ENCODE measurements at places on chromosomes 12 and 14.

GRCh38 chr12:75712223-75712622 lies 200.8 kb upstream of the KRR1 start:
- no peak for DNase-seq

DNA sequence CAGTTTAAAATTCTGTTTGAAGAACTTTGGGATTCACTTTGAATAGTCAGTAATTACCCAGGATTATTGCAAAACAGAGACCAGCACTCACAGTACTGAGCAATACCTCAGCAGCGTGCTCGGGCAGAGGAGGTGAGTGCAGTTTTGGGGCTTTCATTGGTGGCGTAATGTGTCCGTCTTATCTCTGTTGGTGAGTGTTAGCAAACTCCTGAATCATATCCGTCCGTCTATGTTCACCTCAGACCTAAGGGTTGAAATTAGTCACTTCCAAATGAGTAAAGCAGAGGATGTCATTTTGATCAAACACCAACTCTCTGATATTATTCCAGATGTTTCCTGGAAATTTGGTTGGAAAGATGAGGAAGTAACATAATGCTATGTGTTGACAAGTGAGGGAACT lies 82.8 kb downstream of the BORCS5 start:
- DNase-seq: peak; percentile 10

DNA sequence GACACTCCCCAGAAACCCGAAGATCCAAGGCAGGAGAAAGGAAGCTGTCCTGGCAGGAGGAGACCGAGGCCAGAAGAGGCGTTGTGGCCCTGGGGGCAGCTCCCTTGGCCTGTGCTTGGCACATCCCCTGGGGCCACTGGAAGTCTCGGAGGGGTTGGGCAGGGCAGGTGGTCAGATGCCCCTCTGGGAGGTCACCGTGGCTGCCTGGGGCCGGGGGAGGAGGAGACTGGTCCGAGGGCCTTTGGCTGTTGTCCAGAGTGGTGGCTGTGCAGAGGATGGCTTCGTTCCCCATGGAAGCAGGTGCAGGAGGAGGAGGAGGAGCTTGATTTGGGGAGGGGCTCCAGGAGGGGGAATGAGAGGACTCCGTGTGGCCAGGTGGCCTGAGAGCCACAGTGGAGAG lies 3.3 kb upstream of the NUDT14 start:
- DNase-seq: no peak

GRCh38 chr12:100995771-100996170 lies 201.2 kb downstream of the ANO4 start:
- no peak for DNase-seq

GRCh38 chr14:91387169-91387835 lies 30.3 kb downstream of the CCDC88C start:
- DNase-seq: no peak

DNA sequence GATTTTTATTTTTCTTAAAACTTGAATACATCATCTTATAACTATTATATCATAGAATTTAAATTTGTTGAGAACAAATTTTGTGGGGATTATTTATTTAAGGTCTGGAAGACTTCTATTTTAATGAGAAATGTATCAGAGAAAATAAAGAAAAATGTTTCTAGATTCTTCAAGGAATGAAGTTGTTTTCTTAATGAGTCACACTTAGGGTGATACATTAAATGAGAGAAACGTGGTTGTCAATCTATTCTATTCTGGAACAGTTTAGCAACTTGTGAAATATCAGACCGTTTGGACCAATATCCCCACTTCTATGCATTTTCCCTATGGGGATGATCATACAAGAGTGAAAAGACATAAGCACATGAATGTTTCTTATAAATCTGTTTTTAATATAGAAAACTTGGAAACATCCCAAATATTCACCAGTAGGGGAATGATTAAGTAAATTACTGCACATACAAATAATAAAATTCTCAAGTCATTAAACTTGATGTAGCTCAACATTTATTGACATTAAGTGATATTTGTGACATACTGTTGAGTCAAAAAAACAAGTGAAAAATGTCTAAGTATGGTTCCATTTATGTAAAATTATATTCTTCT lies 88.5 kb downstream of the E2F7 start:
- DNase-seq: no peak

DNA sequence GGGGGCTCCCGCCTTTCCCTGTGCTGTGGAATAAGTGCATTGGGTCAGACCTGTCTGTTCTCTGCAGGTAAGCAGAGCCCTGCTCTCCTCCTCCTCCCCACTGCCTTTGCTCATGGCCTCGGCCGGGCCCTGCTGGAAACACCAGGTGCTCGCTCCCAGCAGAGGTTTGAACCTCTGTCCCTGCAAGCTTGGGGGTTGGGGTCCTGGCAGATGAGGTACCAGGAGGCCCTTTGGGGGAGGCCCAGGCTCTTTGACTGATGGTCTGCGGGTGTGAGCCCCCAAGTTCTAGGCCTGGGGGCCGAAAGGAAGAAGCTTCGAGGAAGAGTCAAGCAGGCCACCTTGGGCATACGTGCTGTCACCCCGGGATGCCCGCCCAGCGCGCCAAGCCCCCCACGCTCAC lies 22.1 kb upstream of the CEP170B start:
- DNase-seq: no peak

DNA sequence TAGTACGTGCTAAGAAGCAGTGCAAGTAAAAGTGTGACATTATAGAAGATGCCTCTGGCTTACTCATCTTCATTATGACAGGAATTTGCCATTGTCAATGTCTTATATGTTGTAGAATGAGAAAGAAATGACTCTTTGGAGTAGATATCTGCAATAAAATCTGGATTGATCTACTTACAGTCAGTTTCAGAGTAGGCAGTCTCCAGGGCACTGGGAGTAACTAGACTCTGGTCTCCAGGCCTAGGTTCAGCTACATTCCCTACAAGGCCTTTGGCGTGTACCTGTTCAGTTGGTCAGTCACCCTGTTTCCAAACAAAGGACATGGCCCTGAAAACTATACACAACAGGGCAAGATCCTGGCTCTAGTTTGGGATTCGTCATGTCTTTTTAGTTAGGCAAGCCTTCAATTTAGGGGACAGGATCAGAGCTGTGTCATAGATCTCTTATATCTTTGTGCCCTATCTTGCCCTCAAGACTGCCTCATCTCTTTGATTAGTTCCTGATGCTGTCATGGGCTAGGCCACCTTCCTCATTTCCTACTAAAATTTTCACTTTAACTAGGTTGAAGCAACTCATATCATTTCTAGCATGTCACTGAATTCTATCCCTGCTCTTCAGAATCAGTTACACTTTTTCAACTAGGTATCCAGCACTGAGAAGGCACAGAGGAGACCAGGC lies 410.0 kb downstream of the RAD51B start:
- DNase-seq: no peak

GRCh38 chr12:56001487-56002100 lies 4.5 kb downstream of the SUOX start:
- DNase-seq: no peak

- no peak for DNase-seq
Measured at GRCh38 chr14:75626863-75627262, 33.8 kb downstream of the ERG28 start.

- DNase-seq: peak; percentile 34
Measured at GRCh38 chr12:20368114-20368650, at the start of gene PDE3A. TSS of gene PDE3A (plus strand) at chr12:20368537. CDS start at chr12:20369285, 748 bp downstream.

GRCh38 chr14:50061664-50062437 lies 54.5 kb downstream of the VCPKMT start:
- DNase-seq: peak; percentile 22

DNA sequence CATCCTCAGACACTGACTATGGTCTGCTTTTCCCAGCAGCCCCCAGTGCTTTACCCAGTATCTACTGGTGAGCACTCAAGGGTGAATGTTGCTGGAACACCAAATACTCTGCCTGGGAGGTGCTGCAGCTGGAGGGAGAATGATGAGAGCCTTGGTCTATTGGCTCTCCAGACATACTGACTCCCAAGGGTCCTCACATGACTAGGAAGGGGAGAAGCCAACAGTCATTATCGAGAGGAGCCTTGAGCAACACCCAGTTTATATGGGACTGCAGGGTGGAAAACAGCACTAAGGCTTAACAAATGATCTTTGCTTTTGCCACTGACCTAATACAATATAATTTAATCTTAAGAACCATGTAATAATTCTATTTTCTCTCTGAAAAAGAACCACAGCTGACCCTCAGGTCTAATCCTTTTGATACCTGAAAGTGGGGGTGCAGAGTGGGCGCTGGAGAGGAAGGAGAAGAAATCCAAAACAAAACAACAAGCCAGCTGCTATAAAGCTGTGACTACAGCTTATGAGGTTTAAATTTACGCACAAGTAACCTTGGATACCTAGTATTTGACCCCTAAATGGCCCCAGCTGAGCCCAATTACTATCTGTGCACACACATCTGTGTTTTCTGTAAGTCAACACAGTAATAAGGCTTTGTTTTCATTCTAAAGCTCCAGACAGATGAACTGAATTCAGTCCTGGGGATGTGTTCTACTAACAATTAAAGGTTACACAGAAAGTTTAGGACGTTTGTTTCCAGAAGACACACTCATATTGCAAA lies 107.8 kb upstream of the GRIP1 start:
- no peak for DNase-seq

DNA sequence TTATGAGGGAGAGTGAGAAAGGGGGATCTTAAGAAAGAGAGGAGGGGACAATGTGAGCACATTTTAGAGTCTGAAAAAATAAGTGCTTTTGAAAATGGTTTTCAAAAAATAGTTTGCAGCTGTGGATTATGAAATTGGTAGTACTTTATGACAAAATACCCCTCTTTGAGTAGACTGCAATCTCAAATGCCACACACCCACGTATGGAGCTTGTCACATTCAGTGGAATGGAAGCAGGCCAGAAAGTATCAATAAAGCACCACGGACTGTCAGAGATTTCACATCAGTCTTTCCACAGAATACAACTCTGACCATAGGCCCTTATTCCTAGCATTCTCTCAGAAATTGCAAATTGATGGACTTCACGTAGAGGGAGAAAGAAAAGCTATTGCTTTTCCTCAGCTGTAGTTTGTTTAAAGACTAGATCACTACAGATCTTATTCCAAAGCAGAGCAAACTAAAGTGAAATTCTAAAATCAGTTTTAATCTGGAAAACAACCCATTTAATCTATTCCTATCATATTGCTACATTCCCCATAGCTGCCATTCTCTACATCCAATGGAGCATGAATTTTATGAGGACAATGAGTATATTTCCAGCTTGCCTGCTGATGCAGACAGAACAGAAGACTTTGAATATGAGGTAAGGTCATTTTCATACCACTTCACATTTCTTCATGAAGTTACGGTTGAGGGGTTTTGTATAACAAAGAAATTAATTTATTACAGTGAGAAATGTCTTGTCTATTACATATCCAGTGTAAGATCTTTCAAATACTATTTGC lies 321.3 kb downstream of the PDZRN4 start:
- DNase-seq: no peak

GRCh38 chr14:95183082-95183481 lies 25.8 kb upstream of the DICER1 start:
- DNase-seq: no peak

All from HTR-8/SVneo (cell line).